Kidney glomerular epithelial cell (primary cell): ENCODE measurements at places on chromosomes 7 and 10.
A peak's percentile ranks its signal among the peaks of the same experiment; 100 is the strongest.

GRCh38 chr7:818031-818699 lies 14.1 kb upstream of the SUN1 start:
- no peak for DNase-seq

GRCh38 chr10:64648915-64649314 lies 1127.7 kb downstream of the REEP3 start:
- DNase-seq: no peak

DNA sequence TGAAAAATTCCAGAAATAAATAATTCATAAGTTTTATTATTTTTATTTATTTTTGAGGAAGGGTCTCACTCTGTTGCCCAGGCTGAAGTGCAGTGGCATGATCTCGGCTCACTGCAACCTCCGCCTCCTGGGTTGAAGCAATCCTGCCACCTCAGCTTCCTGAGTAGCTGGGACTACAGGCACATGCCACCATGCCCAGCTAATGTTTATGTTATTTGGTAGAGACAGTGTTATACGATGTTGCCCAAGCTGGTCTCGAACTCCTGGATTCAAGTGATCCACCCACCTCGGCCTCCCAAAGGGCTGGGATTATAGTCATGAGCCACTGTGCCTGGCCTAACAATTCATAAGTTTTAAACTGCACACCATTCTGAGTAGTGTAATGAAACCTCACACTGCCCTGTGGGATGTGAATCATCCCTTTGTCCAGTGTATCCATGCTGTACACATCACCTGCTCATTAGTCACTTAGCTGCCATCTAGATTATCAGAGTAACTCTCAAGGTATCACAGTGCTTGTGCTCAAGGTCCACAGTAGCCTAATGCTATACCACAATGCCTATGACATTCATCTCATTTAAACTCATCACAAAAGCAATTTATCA lies 17.9 kb downstream of the RTKN2 start:
- peak; percentile 81 for DNase-seq

DNA sequence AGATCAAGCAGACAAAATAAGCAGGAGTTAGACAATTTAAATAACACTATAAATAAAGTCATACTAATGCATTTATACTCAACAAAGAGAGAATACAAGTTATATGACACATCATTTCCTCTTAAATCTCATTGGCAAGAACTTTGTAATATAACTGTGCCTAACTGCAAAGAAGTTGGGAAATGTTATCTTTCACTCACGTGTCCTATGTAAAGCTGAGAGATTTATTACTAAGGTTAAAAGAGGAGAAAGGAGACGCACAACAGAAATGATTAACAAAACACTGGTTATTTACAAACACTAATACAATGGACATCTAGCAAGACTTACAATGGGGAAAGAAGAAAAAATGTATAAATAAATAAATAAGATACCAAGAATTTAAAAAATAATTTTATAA lies 12.7 kb upstream of the TMEM273 start:
- no peak for DNase-seq

GRCh38 chr7:68689087-68689433 lies 909.2 kb upstream of the AUTS2 start:
- DNase-seq: no peak

GRCh38 chr7:78260826-78261225 lies 462.3 kb downstream of the PHTF2 start:
- DNase-seq: peak; percentile 10

DNA sequence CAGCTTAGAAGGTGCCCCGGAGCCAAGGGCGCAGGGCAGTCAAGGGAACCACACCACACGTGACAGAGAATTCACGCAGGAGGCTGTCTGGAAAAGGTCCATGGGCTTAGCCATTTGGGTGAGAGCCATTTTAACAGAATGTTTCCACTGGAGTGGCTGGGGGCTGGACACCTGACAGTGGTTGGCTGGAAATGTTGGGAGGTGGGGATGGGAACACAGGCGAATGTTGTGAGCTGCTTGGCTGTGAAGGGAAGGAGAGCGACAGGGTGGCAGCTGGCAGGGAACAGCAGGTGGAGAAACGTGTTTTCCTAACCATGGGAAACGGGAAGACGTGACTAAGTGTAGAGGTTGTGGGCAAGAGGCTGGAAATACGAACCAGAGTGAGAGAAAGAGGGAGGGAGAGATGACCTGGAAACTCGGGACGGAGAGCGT lies 100.5 kb upstream of the ZNF32 start:
- no peak for DNase-seq

- DNase-seq: no peak
These were observed 11.0 kb upstream of the HPS1 start for GRCh38 chr10:98457721-98458120.

- DNase-seq: no peak
These were observed 54.9 kb upstream of the HELLS start for GRCh38 chr10:94490789-94491039.

- no peak for DNase-seq
These were observed 309.7 kb downstream of the TYW1 start for GRCh38 chr7:67306331-67306730.

DNA sequence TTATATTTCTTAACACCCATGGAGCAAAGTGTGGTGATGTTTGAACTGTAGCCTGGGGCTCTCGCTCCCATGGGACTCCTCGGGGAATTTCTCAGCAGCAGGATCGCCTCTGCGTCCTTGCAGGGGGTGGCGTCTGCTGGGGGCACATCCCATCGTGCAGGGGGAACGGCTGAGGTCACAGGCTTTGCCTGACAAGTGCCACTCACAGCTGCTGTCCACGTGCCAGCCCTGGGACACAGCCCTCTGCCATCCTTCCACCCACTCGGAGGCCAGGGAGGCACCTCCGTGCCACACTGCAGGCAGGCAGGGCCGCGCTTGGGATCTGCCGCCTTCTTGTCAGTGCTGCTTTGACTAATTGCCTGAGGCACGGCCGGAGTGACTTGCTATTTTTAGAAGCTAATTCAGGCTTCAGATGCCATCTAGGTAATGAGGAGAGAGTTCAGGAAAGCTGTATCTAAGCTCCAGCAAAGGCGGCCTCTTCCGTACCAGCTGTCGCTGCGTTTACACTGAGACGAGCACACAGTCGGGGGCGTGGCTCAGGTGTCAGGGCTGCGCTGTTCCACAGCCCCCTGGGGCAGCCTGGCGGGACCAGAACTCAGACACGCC lies 45.7 kb downstream of the PITRM1 start:
- DNase-seq: no peak

DNA sequence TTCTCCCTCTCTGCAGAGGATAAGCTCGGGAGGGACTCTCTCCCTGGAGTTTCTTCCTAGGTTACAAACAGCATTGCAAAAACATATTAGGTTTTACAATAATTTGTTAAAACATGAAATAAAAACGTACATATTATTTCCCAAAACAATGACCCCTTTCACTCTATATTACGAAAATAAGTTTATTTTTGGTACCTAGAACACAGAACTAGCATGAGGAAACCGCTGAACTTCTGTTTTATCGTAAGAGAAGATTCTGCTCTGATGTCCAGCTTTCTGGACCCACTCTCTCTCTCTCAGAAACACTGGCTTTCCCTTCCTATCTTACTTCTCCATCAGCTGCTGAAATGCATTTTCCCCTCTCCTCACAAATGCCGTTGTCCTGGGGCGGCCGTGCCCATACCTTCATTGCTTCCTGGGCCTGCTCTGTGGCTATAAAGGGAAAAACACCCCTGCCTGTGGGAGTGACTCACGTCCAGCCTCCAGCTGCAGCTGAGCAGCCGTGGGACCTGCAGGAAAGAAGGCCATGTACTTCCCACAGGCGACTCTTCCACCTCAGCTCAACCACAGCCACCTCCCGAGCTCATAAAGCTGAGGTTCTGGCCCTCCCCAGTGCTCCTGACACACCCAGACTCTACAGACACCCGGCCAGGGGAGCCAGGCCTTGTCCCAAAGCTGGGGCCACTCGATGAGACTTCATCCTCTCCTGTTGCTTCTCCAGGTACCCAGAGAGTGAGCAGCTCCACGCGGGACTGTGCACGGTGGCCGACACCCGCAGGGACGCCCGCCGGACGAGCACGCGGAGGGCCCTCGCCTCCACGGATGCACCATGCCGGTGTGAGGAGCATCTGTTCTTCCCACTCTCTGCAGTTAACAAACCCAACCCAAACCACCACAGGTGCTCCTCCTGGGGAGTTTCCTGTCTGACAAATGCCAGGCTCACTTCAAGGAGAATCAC lies 3.1 kb downstream of the GPER1 start:
- DNase-seq: no peak

DNA sequence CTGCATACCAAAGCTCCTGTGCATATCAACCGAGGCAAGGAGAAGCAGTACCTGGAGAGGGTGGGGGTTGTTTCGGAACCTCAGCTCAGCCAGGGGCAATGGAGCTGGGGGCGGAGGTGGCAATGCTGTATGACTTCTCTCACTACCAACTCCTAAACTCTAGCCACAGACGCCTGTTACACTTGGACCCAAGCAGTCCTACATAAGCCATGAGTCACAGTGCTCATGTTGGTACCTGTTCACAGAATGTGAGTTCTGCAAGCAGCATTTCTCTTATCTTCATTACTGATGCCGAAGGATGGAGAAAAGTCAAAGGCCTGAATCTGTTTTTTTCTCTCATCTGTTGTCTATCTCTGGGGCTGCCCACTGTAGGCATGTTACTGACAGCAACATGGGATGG lies 3.2 kb upstream of the RAB18 start:
- DNase-seq: no peak

DNA sequence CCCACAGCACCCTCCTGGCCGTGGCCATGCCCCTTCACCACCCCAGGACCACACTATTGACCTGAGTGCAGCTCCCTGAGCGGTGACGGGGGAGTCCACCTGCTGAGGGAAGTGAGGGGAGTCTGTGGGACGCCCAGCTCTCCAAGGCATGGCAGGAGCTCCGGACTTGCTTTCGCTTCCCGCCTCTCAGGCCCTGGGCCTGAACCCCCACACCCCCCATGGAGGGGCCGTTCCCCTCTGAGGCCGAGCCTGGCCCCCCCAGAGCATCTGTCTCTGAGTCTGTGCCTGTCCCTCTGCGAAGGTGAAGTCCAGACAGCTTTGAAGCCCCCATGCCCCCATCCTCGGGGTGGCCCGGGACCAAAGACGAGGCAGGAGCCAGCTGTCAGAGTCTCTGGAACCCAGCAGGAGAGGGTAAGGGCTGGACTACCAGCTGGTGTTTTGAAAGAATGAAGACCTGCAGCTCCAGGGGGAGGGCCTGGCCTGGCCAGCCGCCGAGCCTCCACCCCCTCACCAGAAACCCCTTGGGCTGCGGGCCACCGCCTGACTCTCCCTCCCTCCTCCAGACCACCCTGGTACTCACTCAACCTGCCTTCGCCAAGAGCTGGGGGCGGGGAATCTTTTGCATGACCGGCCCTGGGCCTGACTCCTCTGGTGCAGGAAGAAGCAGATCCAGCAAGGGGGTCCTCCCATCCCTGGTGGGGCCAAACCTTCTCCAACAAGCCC lies 114.0 kb downstream of the PDGFA start:
- DNase-seq: no peak

DNA sequence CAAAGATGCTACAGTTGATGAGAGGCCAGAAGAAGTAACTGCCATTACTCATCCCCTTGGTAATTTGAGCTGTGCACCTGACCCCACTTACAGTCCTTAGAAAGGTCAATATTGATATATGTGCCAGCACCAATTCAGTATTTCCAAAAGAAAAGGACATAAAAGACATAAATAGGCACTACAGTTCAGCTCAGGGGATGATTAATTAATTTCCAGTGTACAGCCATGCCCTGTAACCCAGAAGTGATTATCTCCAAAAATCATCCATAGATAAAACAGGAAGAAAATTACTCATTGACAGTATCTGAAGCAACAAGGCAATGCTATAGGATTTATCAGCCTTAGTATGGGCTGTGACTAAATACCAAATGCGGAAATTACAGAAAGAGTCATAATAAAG lies 82.4 kb downstream of the PHYHIPL start:
- DNase-seq: no peak

GRCh38 chr10:31507427-31507826 lies 188.4 kb downstream of the ZEB1 start:
- DNase-seq: no peak

- no peak for DNase-seq
These were observed 193.2 kb downstream of the TEX36 start for GRCh38 chr10:125489731-125490130.

GRCh38 chr7:108004220-108005142 lies 1.5 kb upstream of the LAMB1 start:
- peak; percentile 99 for DNase-seq

- DNase-seq: no peak
These were observed 81.3 kb downstream of the SEMA3A start for GRCh38 chr7:84113286-84113685.

DNA sequence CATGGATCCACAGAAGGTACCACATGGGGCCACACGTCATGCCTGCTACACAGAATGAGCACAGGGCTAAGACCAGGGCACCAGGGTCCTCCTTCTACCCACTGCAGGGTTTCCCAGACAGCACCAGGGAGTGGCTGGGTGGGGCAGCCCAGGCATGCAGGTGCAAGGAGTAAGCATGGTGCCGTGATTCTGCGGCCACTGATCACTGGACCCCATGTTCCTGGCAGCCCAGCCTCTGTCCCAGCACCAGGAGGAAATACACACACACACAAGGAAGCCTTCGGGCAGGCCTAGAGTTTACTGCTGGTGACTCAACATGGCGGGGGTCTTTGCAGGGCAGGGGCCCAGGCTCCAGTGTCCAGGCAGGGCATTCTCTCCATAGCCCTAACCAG lies 13.9 kb downstream of the ATP6V1F start:
- no peak for DNase-seq

- no peak for DNase-seq
These were observed 72.1 kb upstream of the EGFR start for GRCh38 chr7:54946764-54947163.

DNA sequence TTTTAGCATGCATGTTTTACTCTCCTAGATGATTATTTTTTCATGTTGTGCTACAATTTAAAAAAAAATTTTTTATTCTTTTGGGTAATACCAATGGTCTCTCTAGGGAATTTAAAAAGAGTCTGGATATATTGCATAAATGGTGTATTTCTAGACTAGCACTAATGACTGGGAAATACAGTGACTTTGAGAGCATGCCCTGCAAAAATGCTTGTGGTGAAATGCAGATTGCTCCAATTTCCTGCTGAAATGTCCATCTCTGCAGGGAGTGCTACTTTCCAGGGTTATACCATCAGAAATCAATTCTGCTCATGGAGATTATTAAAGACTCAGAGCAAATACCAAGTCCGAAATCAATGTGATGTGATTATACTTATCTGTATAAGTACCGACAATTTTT lies 186.1 kb downstream of the PRKG1 start:
- no peak for DNase-seq

- DNase-seq: peak; percentile 83
These were observed 294.6 kb downstream of the PTEN start for GRCh38 chr10:88157981-88158465.

GRCh38 chr7:12211711-12212485 lies 804 bp downstream of the TMEM106B start:
- DNase-seq: peak; percentile 66

GRCh38 chr7:132560825-132561529 lies 15.3 kb downstream of the PLXNA4 start:
- no peak for DNase-seq

GRCh38 chr7:114900127-114900526 lies 21.8 kb upstream of the MDFIC start:
- no peak for DNase-seq

DNA sequence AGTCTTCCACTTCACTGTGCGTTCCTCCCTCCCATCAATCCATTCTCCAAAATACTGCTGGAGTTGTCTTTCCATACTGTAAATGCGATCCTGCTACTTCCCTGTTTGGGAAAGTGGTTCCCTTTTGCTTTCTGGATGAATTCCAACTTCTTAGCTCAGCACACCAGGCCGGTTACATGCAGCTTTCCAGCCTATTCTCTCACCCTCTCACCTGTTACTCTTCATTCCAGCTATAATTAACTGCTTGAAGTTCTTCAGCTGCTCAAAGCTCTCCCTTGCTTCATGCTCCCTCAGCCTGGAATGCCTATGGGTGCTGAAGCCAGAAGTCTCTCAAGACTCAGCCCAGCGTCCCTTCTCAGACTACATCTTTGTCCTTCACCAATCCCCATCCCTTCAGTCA lies 6.0 kb upstream of the ZNRF2 start:
- DNase-seq: no peak
